ENCODE measurements at places on chromosomes 7 and 10. TPM values are rescaled to one million over a fixed set of nuclear protein-coding genes. Genes with fewer than 3 reads are reported as not detected.

The OR2A25 gene
- not detected for total RNA-seq

The JAZF1 gene
- total RNA-seq, result 5.5 TPM

The DIP2C gene
- total RNA-seq, result 30.6 TPM

The POU6F2 gene
- total RNA-seq, result 9.2 TPM

The IKZF1 gene
- 1.7 TPM for total RNA-seq

The TEX36 gene
- not detected for total RNA-seq

The FAM237B gene
- total RNA-seq, result not detected

The INSYN2A gene
- 0.09 TPM for total RNA-seq

The HBP1 gene
- 67.5 TPM for total RNA-seq

The SAMD8 gene
- 25.6 TPM for total RNA-seq

The FAM13C gene
- total RNA-seq, result 6.8 TPM

The PDE6C gene
- not detected for total RNA-seq

- H3K36me3 ChIP-seq, result no peaks in the 10 kb centered on the region
- no peak overlapping the region for H3K4me3 ChIP-seq
- no peak overlapping the region for H3K27ac ChIP-seq
- peaks cover 41% of the 10 kb centered on the region for H3K27me3 ChIP-seq
- H3K4me1 ChIP-seq, result no peaks in the 10 kb centered on the region
- no peak for DNase-seq
Measured at GRCh38 chr7:142806022-142806356, 35.2 kb downstream of the PRSS2 start.

- H3K36me3 ChIP-seq, result peaks cover 2% of the 10 kb centered on the region
- H3K27me3 ChIP-seq, result peaks cover 90% of the 10 kb centered on the region
- DNase-seq, result no peak
- H3K27ac ChIP-seq, result peak overlapping the region; percentile 89
- peak overlapping the region; percentile 83 for H3K4me3 ChIP-seq
Measured at GRCh38 chr10:22339761-22340328, 5.5 kb upstream of the SPAG6 start.

GRCh38 chr10:27720529-27720928 lies 25.1 kb downstream of the MKX start:
- peaks cover 15% of the 10 kb centered on the region for H3K27me3 ChIP-seq
- H3K4me3 ChIP-seq, result no peak overlapping the region
- no peak for DNase-seq
- H3K27ac ChIP-seq, result no peak overlapping the region
- H3K36me3 ChIP-seq, result no peaks in the 10 kb centered on the region

GRCh38 chr7:149670288-149670687 lies 103.1 kb downstream of the ZNF467 start:
- no peaks in the 10 kb centered on the region for H3K36me3 ChIP-seq
- peaks cover 65% of the 10 kb centered on the region for H3K27me3 ChIP-seq
- H3K27ac ChIP-seq, result no peak overlapping the region
- no peak overlapping the region for H3K4me3 ChIP-seq

GRCh38 chr10:25036381-25036780 lies 20.0 kb downstream of the THNSL1 start:
- no peak overlapping the region for H3K27ac ChIP-seq
- H3K4me3 ChIP-seq, result no peak overlapping the region
- no peak for DNase-seq
- no peaks in the 10 kb centered on the region for H3K36me3 ChIP-seq

DNA sequence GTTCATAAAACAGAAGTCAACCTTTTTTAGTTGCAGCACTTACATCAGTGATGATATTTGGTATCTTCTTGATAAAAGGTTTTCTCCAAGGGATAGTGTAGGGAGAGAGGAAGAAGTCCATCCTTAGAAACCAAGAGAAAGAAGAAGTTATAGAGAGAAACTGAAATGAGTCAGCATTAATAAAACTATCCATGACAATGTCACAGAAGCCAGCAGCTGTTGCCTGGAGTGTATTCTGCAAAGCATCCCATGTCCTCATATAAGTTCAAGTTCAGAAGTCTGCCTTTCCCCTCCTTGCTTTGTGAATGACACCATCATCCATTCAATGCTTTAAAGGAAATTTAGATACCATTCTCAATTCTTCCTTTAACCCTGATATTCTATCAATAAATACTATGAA lies 14.4 kb upstream of the COL1A2 start:
- no peaks in the 10 kb centered on the region for H3K27me3 ChIP-seq
- no peak overlapping the region for H3K4me3 ChIP-seq
- H3K4me1 ChIP-seq, result peaks cover 22% of the 10 kb centered on the region
- H3K36me3 ChIP-seq, result no peaks in the 10 kb centered on the region
- no peak for DNase-seq

DNA sequence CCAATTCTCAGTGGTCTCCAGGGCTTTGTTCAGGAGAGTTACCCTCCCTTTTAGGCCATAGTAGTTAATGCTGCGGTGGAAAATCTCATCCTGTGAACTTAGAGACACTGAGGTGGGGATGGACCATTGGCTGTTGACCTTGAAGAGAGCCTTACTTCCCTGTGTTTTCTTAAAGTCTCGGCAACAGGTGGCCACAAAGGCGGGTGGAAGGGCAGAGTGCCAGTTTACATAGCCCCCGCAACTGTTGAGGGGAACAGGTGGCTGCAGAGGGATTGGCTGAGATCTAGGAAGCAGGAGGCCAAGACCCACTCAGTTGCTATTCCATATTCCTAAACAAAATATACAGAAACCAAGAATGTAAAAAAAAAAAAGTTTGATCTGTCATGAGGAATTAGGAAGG lies 160.6 kb downstream of the ST7 start:
- no peak for DNase-seq
- H3K36me3 ChIP-seq, result peaks cover 10% of the 10 kb centered on the region
- peaks cover 26% of the 10 kb centered on the region for H3K4me1 ChIP-seq
- H3K27me3 ChIP-seq, result no peaks in the 10 kb centered on the region
- H3K4me3 ChIP-seq, result no peak overlapping the region
- H3K27ac ChIP-seq, result no peak overlapping the region

- no peaks in the 10 kb centered on the region for H3K36me3 ChIP-seq
- no peak for DNase-seq
- H3K4me3 ChIP-seq, result no peak overlapping the region
- H3K4me1 ChIP-seq, result peaks cover 35% of the 10 kb centered on the region
- H3K27me3 ChIP-seq, result no peaks in the 10 kb centered on the region
Measured at GRCh38 chr10:69439350-69439739, 11.9 kb upstream of the TSPAN15 start.

GRCh38 chr10:1141701-1142100 lies 85.5 kb downstream of the WDR37 start:
- H3K27ac ChIP-seq, result no peak overlapping the region
- peaks cover 4% of the 10 kb centered on the region for H3K36me3 ChIP-seq
- no peaks in the 10 kb centered on the region for H3K4me1 ChIP-seq
- DNase-seq, result no peak
- no peak overlapping the region for H3K4me3 ChIP-seq
- peaks cover 12% of the 10 kb centered on the region for H3K27me3 ChIP-seq

GRCh38 chr7:99679400-99680191 lies at the start of gene CYP3A5:
Gene CYP3A5 (minus strand): TSS chr7:99679996. CDS start chr7:99679896, 100 bp downstream.
- peak within 1 kb of the TSS; percentile 44 for H3K4me3 ChIP-seq
- H3K4me1 ChIP-seq, result peaks cover 28% of the 10 kb centered on the region
- no peak for DNase-seq
- H3K36me3 ChIP-seq, result peaks cover 12% of the 10 kb centered on the region
- H3K27ac ChIP-seq, result peak within 1 kb of the TSS; percentile 68
- H3K27me3 ChIP-seq, result no peaks in the 10 kb centered on the region

- no peaks in the 10 kb centered on the region for H3K27me3 ChIP-seq
Measured at GRCh38 chr7:45052011-45052410, 36.8 kb downstream of the NACAD start.

GRCh38 chr7:107152011-107152410 lies 16.8 kb upstream of the HBP1 start:
- H3K27me3 ChIP-seq, result no peaks in the 10 kb centered on the region
- H3K36me3 ChIP-seq, result peaks cover 6% of the 10 kb centered on the region
- no peak overlapping the region for H3K27ac ChIP-seq

GRCh38 chr7:85529201-85529600 lies 342.3 kb upstream of the SEMA3D start:
- peak overlapping the region; percentile 13 for H3K27ac ChIP-seq
- peaks cover 16% of the 10 kb centered on the region for H3K4me1 ChIP-seq
- DNase-seq, result no peak
- no peak overlapping the region for H3K4me3 ChIP-seq

DNA sequence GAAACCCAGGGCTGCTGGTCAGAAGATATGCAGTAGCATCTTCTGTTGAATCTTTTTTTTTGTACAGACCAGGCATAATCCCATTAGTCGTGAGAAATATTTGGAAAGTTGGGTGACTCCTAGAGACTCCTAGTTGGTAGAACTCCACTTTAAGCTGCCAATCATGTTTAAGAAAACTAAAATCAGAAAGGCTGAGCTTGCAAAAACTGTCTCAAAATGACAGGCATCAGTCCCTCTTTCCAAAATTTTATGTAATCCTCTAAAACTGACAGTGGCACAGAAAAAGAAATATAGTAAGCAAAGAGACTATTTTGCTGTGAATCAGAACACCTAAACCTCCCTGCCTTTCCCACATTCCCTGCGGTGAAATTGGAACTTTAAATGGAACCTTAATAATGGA lies 568.5 kb downstream of the CCSER2 start:
- H3K4me1 ChIP-seq, result no peaks in the 10 kb centered on the region
- H3K4me3 ChIP-seq, result no peak overlapping the region
- no peak for DNase-seq
- no peak overlapping the region for H3K27ac ChIP-seq
- no peaks in the 10 kb centered on the region for H3K36me3 ChIP-seq

- H3K36me3 ChIP-seq, result no peaks in the 10 kb centered on the region
- peak overlapping the region; percentile 78 for H3K4me3 ChIP-seq
- H3K4me1 ChIP-seq, result peaks cover 17% of the 10 kb centered on the region
- no peak overlapping the region for H3K27ac ChIP-seq
Measured at GRCh38 chr10:122162671-122163173, 108.4 kb upstream of the BTBD16 start.

DNA sequence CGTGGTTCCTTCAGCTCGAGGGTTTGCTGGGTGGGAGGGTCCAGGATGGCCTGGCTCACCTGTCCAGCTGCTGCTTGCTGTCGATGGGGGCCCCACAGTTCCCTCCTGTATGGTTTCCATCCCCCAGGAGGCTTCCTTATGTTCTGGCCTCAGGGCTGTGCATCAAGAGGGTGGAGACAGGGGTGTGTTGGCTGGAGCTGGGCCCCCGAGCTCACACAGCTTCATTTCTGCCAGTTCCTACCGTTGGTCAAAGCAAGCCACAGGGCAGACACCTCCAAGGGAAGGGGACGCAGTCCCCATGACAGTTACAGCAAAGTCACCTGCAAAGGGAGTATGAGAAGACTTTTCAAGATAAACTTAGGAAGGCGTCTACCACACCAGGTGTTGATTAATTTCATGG lies 156.9 kb downstream of the EBF3 start:
- H3K27me3 ChIP-seq, result peaks cover 1% of the 10 kb centered on the region
- H3K4me1 ChIP-seq, result no peaks in the 10 kb centered on the region
- DNase-seq, result no peak
- peaks cover 3% of the 10 kb centered on the region for H3K36me3 ChIP-seq
- H3K4me3 ChIP-seq, result no peak overlapping the region
- no peak overlapping the region for H3K27ac ChIP-seq

DNA sequence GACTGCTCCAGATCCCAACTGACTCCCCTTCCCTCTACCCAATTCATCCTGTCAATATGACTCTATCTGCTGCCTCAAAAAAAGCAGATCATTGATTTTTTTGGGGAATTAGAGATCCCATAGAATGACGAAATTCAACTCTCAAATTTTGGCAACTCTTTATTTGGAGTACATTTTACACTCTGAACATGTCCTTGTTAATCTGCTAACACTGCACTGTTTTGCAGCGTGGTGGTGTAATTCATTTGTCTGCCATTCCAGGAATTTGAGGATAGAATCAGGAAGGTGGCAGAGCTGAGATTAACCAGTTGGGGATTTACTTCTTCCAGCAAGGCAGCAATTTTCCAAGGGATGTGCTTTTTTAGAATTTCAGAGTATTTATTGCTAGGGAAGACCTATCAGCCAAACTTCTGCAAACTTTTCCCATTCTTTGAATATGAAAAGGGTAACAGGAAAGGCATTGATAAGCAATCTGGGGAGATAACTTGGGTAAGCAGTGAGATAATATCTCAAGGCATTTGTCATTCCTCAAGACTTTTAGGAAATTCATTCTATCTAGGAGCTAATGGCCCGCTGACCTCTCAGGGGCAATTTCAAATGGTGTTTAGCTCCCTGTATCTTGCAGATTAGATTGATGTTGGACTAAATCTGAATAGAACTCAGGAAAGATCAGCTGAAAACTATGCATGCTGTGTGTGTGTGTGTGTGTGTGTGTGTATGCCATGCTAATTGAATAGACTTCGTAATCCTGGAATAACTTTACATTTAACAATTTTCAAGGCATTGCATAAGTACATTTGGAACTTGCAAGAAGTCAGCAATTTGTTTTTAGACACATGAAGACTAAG lies 9.7 kb downstream of the BAMBI start:
- H3K27ac ChIP-seq, result peak overlapping the region; percentile 76
- no peaks in the 10 kb centered on the region for H3K27me3 ChIP-seq
- no peak for DNase-seq
- peaks cover 18% of the 10 kb centered on the region for H3K36me3 ChIP-seq

- H3K4me1 ChIP-seq, result peaks cover 29% of the 10 kb centered on the region
- no peaks in the 10 kb centered on the region for H3K27me3 ChIP-seq
- no peak overlapping the region for H3K4me3 ChIP-seq
- H3K36me3 ChIP-seq, result peaks cover 19% of the 10 kb centered on the region
- DNase-seq, result no peak
- H3K27ac ChIP-seq, result peak overlapping the region; percentile 81
Measured at GRCh38 chr7:84637568-84638338, 443.2 kb upstream of the SEMA3A start.

GRCh38 chr7:69738396-69738951 lies 140.2 kb downstream of the AUTS2 start:
- H3K4me3 ChIP-seq, result no peak overlapping the region
- peak overlapping the region; percentile 68 for H3K27ac ChIP-seq
- DNase-seq, result no peak
- no peaks in the 10 kb centered on the region for H3K36me3 ChIP-seq
- peaks cover 56% of the 10 kb centered on the region for H3K4me1 ChIP-seq

GRCh38 chr10:14692344-14693076 lies 82.2 kb downstream of the FAM107B start:
- no peak for DNase-seq
- no peak overlapping the region for H3K4me3 ChIP-seq
- peaks cover 10% of the 10 kb centered on the region for H3K27me3 ChIP-seq
- H3K36me3 ChIP-seq, result no peaks in the 10 kb centered on the region

DNA sequence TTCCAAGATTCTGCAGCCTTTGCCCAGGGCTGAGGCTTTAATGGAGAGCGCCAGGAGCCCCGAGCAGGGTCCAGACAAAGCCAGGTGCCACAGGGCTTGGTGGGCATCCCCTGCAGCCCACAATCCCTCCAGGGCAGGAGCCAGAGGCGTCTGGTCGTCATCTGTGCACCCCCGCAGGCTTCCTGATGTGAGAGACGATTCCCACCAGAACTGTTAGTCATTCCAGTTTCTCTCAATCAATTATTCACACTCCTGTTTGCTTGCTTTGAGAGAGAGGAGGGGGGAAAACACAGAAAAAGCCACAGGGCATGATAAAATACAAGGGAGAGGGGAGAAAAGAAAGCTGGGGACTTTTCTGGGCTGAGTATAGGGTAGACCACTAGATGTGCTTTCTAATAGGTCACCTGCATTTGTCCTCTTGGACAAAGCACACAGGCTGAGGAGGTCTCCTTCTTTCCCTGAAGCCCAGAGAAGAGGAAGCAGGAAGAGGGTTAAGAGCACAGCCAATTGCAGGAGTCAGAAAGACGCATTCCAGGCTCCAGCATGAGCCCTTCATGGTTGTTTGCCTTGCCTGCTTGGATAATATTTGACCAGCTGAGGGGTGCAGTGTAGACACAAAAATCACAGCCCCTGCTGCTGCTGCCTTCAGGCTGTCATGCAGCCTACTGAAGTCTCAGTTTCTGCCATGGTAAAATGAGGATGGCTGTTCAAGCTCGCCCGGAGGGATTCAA lies 194.4 kb downstream of the PLXNA4 start:
- H3K4me1 ChIP-seq, result peaks cover 18% of the 10 kb centered on the region
- H3K4me3 ChIP-seq, result no peak overlapping the region
- no peaks in the 10 kb centered on the region for H3K36me3 ChIP-seq
- no peak overlapping the region for H3K27ac ChIP-seq
